ENCODE measurements at places on chromosomes 3 and 15. TPM values are rescaled to one million over a fixed set of nuclear protein-coding genes. Genes with fewer than 3 reads are reported as not detected.

Gene TICRR
- total RNA-seq = 6.0 TPM

Gene MCTP2
- 0.67 TPM for total RNA-seq

Gene DGKG
- total RNA-seq = 2.9 TPM

Gene C3orf70
- total RNA-seq = 3.1 TPM

Gene CSNK1G1
- 15.4 TPM for total RNA-seq

Gene CADPS
- not detected for total RNA-seq

Gene PLCL2
- 8.9 TPM for total RNA-seq

Gene CCR3
- not detected for total RNA-seq

Gene AMOTL2
- 127 TPM for total RNA-seq

Gene PDCD7
- 18.8 TPM for total RNA-seq

Gene ERICH6
- not detected for total RNA-seq

Gene DUOXA2
- not detected for total RNA-seq

Gene ADAM10
- total RNA-seq = 130 TPM

Gene GALNT15
- total RNA-seq = 5.3 TPM

Gene EPHA3
- 0.07 TPM for total RNA-seq

Gene ERC2
- 0.13 TPM for total RNA-seq

Gene HDGFL3
- total RNA-seq = 56.0 TPM

Gene ZMYND10
- not detected for total RNA-seq

Gene SERINC4
- total RNA-seq = 0.05 TPM

Gene COL6A6
- total RNA-seq = not detected

Gene ACAN
- total RNA-seq = not detected

Gene ARRDC4
- 1.5 TPM for total RNA-seq

Gene TADA3
- total RNA-seq = 63.8 TPM

Gene ZNF592
- 10.3 TPM for total RNA-seq

Gene FAM174B
- 6.3 TPM for total RNA-seq

Gene DPPA4
- total RNA-seq = not detected

Gene PTX3
- 258 TPM for total RNA-seq

Gene ARHGAP31
- total RNA-seq = 36.2 TPM

All from mammary microvascular endothelial cell (primary cell).